ENCODE measurements at places on chromosomes 16 and 17.

DNA sequence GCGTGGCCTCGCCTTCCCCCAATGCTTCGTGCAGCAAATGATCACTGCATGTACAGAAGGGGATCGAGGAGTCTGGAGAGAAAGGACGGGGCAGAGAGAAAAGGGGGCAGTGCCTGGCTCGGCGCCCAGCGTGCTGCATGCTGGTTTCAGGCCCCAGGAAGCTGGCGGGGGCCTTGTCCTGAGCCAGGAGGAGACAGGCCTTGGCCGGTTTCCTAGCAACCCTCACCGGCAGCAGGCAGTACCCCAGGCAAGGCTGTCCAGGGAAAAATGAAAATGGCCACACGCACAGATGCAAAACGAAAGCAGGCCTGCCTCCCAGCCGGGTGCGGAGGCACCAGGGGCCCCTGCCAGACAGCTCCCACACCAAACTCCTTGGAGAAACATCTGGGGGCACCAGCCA is 126.3 kb downstream of the ZFHX3 start:
- peak; percentile 51 for DNase-seq
- H3K4me1 ChIP-seq, result peaks cover 36% of the 10 kb centered on the region
- peak overlapping the region; percentile 84 for H3K27ac ChIP-seq
- H3K27me3 ChIP-seq, result no peaks in the 10 kb centered on the region

DNA sequence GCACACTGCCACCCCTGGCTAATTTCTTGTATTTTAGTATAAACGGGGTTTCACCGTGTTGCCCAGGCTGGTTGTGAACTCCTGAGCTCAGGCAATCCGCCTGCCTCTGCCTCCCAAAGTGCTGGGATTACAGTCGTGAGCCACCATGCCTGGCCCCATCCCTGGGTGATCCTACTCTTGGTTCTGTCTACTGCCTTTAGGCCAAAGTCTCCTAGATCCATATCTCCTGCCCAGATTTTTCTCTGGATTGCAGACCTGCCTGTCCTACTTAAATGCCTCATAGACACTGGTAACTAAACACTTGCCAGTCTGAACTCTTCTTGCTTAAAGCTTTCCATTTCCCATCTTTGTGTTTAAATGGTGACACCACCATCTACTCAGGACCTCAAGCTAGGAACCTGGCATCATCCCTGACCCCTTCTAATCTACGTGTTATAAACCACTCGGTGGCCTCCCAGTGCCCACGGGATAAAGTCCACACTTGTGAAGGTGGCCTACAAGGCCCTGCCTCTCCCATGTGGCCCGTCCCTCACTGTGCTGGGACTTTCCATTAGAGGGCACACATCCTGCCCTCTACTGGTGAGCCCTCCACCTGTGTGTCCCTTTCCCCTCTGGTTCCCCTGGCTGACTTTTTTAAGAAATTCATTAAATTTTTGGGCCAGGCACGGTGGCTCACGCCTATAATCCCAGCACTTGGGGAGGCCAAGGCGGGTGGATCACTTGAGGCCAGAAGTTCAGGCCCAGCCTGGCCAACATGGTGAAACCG is 51.1 kb downstream of the USP43 start:
- H3K4me1 ChIP-seq, result no peaks in the 10 kb centered on the region
- no peak overlapping the region for H3K4me3 ChIP-seq
- no peaks in the 10 kb centered on the region for H3K27me3 ChIP-seq
- no peak for DNase-seq
- H3K27ac ChIP-seq, result no peak overlapping the region

GRCh38 chr17:40935624-40936023 is 1.8 kb downstream of the KRT23 start:
- H3K27ac ChIP-seq, result peak overlapping the region; percentile 77
- no peaks in the 10 kb centered on the region for H3K36me3 ChIP-seq
- H3K4me1 ChIP-seq, result peaks cover 44% of the 10 kb centered on the region
- no peak overlapping the region for H3K4me3 ChIP-seq
- DNase-seq, result no peak
- no peaks in the 10 kb centered on the region for H3K27me3 ChIP-seq

- H3K36me3 ChIP-seq, result peaks cover 6% of the 10 kb centered on the region
- peaks cover 4% of the 10 kb centered on the region for H3K4me1 ChIP-seq
- no peak for DNase-seq
- no peak overlapping the region for H3K4me3 ChIP-seq
- H3K27ac ChIP-seq, result no peak overlapping the region
Observed at GRCh38 chr16:67942200-67942509, 1.8 kb downstream of the LCAT start.

GRCh38 chr16:51343411-51343810 is 192.3 kb upstream of the SALL1 start:
- no peaks in the 10 kb centered on the region for H3K36me3 ChIP-seq
- H3K4me3 ChIP-seq, result no peak overlapping the region
- peaks cover 9% of the 10 kb centered on the region for H3K27me3 ChIP-seq
- DNase-seq, result no peak

GRCh38 chr17:7982173-7982572 is 20.2 kb upstream of the GUCY2D start:
- no peak overlapping the region for H3K4me3 ChIP-seq
- H3K27ac ChIP-seq, result no peak overlapping the region
- no peak for DNase-seq
- H3K27me3 ChIP-seq, result peaks cover 30% of the 10 kb centered on the region

- DNase-seq, result no peak
- H3K4me3 ChIP-seq, result no peak overlapping the region
- H3K36me3 ChIP-seq, result peaks cover 59% of the 10 kb centered on the region
- no peaks in the 10 kb centered on the region for H3K27me3 ChIP-seq
Observed at GRCh38 chr16:82157836-82158235, 12.2 kb downstream of the MPHOSPH6 start.
